ENCODE measurements at places on chromosomes 13 and 19.

DNA sequence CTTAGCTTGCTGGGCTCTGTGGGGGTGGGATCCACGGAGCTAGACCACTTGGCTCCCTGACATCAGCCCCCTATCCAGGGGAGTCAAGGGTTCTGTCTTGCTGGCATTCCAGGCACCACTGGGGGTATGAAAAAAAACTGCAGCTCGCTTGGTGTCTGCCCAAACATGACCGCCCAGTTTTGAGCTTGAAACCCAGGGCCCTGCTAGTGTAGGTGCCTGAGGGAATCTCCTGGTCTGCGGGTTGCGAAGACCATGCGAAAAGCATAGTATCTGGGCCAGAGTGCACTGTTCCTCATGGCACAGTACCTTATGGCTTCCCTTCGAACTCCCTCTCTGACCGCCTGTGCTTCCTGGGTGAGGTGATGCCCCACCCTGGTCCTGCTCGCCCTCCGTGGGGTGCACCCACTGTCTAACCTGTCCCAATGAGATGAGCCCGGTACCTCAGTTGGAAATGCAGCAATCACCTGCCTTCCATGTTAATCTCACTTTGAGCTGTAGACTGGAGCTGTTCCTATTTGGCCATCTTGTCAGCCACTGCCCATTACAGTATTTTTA, 120.8 kb upstream of the TNFSF11 start:
- no peaks in the 10 kb centered on the region for H3K27me3 ChIP-seq
- no peak overlapping the region for H3K27ac ChIP-seq
- no peaks in the 10 kb centered on the region for H3K36me3 ChIP-seq
- no peak for DNase-seq
- H3K4me1 ChIP-seq, result no peaks in the 10 kb centered on the region
- H3K4me3 ChIP-seq, result no peak overlapping the region

DNA sequence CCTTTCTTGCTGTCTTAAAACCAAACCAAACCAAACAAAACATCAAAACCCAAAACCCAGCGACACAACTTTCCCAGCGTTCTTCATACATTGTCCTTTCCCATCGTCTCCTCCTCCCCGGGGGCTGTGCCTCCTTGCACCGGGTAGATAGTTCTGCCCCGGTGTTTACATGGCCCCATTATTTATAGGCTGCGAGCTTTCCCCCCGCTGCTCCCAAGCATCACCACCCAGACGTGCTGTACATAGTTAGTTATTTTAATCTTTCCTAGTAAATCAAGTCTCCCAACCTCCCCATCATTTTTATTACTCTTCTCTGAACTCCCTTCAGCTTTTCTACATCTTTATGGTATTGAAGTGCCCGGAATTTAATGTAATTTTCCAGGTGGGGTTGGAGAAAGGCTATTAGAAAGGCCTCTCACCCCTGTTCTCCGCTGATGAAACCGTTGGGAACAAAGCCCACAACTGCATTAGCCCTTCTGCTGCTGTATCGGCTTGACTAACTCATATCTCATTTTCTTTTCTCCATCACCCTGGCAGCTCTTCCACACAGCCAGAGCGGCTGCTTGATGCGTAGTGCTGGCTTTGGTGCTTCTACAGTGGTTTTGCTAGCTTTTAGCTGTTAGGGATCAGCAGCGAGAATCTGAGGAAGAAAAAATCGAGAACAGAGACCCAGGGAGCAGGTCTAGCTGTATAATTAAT, 53.1 kb downstream of the FGF9 start:
- no peak overlapping the region for H3K4me3 ChIP-seq
- no peaks in the 10 kb centered on the region for H3K4me1 ChIP-seq
- no peaks in the 10 kb centered on the region for H3K27me3 ChIP-seq

GRCh38 chr19:58274771-58275201, 4.0 kb upstream of the ZNF8 start:
- no peaks in the 10 kb centered on the region for H3K36me3 ChIP-seq
- H3K27ac ChIP-seq, result no peak overlapping the region
- DNase-seq, result no peak
- no peak overlapping the region for H3K4me3 ChIP-seq

- H3K4me3 ChIP-seq, result no peak overlapping the region
- H3K4me1 ChIP-seq, result no peaks in the 10 kb centered on the region
- no peaks in the 10 kb centered on the region for H3K27me3 ChIP-seq
- H3K36me3 ChIP-seq, result no peaks in the 10 kb centered on the region
- H3K27ac ChIP-seq, result no peak overlapping the region
Observed at GRCh38 chr13:96948127-96948526, 46.1 kb downstream of the OXGR1 start.

DNA sequence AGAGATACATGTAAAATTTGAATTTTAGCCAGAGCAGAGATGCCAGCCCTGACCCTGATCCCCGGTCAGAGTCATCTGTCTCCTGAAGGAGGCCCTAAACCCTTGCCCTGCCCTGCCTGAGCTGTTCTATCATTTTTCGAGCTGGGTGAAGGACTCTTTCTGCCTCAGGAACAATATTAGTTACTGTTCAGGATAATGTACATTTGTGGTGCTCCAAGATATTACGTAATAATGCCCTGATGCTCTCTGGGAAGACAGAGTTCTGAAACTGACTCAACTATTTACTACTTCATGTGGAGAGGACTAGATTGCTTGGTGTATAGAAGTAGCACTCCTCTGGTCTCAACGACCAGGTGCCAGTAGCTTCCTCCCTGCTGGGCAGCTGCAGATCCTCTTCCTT, 37.9 kb upstream of the UBL3 start:
- H3K4me3 ChIP-seq, result no peak overlapping the region
- no peak for DNase-seq
- no peaks in the 10 kb centered on the region for H3K36me3 ChIP-seq
- no peaks in the 10 kb centered on the region for H3K4me1 ChIP-seq

DNA sequence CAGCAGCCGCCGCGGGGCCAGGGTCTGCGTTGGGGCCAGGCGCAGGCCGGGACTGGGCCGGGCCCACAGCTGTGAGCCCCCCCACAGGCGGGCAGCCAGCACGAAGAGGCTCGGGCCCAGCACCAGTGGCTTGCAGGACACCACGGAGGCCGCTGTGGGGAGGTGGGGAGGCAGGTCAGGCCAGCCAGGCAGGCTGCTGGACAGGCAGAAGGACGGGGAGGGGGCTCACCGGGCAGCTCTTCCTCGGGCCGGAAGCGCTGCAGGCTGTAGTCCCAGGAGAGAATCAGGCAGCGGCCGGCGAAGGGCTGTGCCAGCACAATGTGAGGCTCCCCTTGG, 8.3 kb downstream of the LGI4 start:
- no peaks in the 10 kb centered on the region for H3K36me3 ChIP-seq

GRCh38 chr13:48199404-48199946, 33.5 kb upstream of the ITM2B start:
- no peaks in the 10 kb centered on the region for H3K36me3 ChIP-seq
- peaks cover 10% of the 10 kb centered on the region for H3K4me1 ChIP-seq
- no peak overlapping the region for H3K27ac ChIP-seq
- no peaks in the 10 kb centered on the region for H3K27me3 ChIP-seq
- DNase-seq, result no peak

DNA sequence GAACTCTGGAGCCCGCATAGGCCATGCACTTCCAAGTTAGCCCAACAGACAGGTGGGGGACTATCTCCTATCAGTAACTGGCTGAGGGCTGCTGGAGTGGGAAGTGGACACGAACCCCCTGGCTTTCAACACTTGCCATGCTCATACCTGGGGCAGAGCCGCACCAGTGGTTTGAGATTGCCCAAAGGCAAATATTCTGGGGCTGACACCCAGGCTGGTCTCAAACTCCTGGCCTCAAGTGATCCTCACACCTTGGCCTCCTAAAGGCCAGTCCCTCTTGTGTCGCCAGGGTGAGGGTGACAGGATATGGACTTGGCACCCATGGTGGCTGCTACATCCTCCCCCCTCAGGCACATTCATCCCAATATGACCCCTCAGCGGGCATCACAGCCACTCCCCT, 13.1 kb downstream of the NFKBID start:
- no peaks in the 10 kb centered on the region for H3K27me3 ChIP-seq
- peaks cover 48% of the 10 kb centered on the region for H3K36me3 ChIP-seq
- no peak overlapping the region for H3K4me3 ChIP-seq

DNA sequence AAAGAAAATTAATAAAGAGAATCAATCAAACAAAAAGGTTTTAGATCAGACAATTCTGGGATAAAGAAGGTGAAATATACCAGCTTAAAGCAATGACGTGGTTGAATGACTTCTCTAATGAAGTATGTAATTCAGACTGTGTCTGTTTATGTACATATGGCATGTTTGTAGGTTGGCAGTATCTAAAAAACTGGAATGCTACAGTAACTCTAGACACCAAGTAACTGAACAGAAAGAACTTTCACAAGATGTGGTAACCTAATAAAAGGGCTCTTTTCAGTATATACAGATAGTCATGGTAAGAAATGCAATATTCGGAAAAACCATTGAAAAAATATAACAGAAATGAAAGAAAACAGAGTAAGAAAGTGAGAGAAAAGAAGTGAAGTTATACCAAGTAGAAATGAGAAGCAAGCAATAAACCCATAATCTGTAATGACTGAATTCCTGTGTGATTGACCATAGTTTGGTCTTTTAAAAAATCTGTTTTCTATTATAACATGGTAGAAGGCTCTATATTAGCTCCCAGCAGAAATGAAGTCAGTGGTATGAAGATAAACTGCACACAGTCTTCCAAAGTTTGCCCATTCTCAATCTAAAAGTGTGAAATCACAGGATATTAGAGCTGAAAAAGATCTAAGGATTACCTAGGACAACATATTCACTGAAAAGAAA, 31.4 kb downstream of the ELF1 start:
- peaks cover 38% of the 10 kb centered on the region for H3K4me1 ChIP-seq
- no peaks in the 10 kb centered on the region for H3K36me3 ChIP-seq
- no peak overlapping the region for H3K4me3 ChIP-seq
- H3K27me3 ChIP-seq, result no peaks in the 10 kb centered on the region
- peak overlapping the region; percentile 30 for H3K27ac ChIP-seq

GRCh38 chr19:56348289-56348877, 33.7 kb upstream of the ZSCAN5A start:
- no peak overlapping the region for H3K27ac ChIP-seq
- no peaks in the 10 kb centered on the region for H3K27me3 ChIP-seq
- H3K4me1 ChIP-seq, result no peaks in the 10 kb centered on the region
- no peak for DNase-seq
- H3K36me3 ChIP-seq, result no peaks in the 10 kb centered on the region

DNA sequence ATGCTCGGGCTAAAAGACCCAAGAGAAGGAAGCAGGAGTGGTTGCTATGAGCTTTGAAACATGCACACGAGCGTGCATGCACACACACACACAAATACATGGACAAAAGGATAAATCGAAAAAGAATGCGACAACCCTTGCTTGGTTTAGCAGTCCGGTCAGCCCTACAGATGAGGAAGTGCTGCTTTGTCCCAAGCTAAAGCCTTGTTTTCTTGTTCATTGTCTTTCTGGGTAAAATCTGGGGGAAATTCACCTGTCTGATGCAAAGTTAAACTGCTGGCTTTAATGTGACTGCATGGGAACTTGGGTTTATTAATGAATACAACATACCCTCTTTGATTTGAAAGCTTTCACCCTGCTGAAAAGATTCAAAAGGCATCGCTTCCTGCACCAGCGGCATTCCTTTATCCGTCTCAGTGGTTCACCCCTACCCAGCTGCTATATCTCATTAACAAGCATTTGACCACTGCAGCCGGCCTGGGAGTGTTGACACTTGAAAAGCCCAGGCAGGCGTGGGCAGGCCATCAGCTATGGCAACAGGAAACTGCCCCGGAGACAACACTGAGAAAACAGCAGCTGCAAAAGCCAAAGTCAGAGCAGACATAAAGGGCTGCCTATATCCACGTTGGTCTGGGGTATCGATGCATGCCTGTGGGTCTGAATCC, 301.7 kb downstream of the NDFIP2 start:
- no peaks in the 10 kb centered on the region for H3K4me1 ChIP-seq
- H3K36me3 ChIP-seq, result no peaks in the 10 kb centered on the region
- H3K4me3 ChIP-seq, result no peak overlapping the region
- no peaks in the 10 kb centered on the region for H3K27me3 ChIP-seq
- no peak overlapping the region for H3K27ac ChIP-seq

- peak overlapping the region; percentile 86 for H3K27ac ChIP-seq
- no peaks in the 10 kb centered on the region for H3K36me3 ChIP-seq
- DNase-seq, result peak; percentile 94
- peaks cover 22% of the 10 kb centered on the region for H3K4me1 ChIP-seq
Observed at GRCh38 chr19:1882089-1882785, 3.1 kb downstream of the ABHD17A start.

DNA sequence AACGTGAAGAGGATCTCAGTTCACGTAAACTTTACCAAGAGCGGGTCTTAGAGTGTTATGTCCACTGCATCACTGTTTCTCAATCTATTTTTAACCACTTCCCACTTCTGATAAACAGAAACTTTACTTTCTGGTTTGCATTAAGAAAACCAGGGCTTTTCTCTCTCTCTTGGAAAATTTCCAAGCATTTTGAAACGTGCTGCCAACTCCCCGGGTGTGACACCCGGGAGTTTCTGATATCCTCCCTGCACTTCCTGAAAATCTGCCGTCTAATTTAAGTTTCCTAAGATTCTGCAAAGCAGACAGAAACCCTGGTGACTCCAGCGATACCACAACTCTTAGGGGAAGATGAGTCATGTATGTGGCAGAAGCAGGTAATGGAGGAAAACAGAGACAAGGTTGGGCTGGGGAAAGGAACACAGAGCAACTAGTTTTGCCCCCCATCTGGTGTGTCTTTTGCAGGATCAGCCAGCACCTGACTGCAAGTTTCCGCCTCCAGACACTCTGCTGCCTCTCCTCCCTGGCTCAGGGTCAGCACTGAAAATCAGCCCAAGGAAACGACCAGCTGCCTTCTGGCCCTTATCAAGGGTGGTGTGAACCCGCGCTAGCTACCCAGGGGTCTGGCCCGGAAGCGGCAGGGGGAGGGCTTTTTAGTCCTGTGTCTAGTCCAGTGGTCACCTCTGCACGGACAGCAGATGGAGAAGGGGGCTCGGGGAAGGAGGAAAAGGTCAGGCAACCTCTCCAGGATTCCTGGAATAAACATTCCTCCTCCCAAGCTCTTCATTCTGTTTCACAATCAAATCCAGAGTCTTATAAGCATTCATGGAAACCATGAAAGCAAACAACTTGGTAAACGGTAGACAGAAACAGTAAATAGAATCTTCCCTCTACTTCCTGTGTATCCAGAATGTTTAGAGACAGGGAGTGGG, 11.3 kb upstream of the FFAR2 start:
- no peak overlapping the region for H3K27ac ChIP-seq
- H3K4me1 ChIP-seq, result peaks cover 9% of the 10 kb centered on the region
- H3K36me3 ChIP-seq, result no peaks in the 10 kb centered on the region
- no peaks in the 10 kb centered on the region for H3K27me3 ChIP-seq

GRCh38 chr13:55570371-55570770, 1570.3 kb upstream of the PRR20A start:
- H3K4me1 ChIP-seq, result no peaks in the 10 kb centered on the region
- no peak for DNase-seq
- H3K27me3 ChIP-seq, result no peaks in the 10 kb centered on the region
- no peaks in the 10 kb centered on the region for H3K36me3 ChIP-seq
- H3K4me3 ChIP-seq, result no peak overlapping the region
- no peak overlapping the region for H3K27ac ChIP-seq

GRCh38 chr13:50152655-50153309, 137.5 kb downstream of the KCNRG start:
- no peaks in the 10 kb centered on the region for H3K36me3 ChIP-seq
- no peaks in the 10 kb centered on the region for H3K4me1 ChIP-seq
- H3K27ac ChIP-seq, result no peak overlapping the region
- no peak for DNase-seq
- peak overlapping the region; percentile 39 for H3K4me3 ChIP-seq
- no peaks in the 10 kb centered on the region for H3K27me3 ChIP-seq
